ENCODE measurements at places on chromosomes 3 and 15.
A peak's percentile ranks its signal among the peaks of the same experiment; 100 is the strongest.

- DNase-seq = no peak
Measured at GRCh38 chr3:43549626-43550290, 72.1 kb downstream of the ANO10 start.

- DNase-seq = peak; percentile 54
Measured at GRCh38 chr3:130516645-130517512, at the start of gene COL6A6. Gene COL6A6, plus strand, starts transcription at chr3:130517177. Its CDS starts 43,188 bp downstream, at chr3:130560365.

DNA sequence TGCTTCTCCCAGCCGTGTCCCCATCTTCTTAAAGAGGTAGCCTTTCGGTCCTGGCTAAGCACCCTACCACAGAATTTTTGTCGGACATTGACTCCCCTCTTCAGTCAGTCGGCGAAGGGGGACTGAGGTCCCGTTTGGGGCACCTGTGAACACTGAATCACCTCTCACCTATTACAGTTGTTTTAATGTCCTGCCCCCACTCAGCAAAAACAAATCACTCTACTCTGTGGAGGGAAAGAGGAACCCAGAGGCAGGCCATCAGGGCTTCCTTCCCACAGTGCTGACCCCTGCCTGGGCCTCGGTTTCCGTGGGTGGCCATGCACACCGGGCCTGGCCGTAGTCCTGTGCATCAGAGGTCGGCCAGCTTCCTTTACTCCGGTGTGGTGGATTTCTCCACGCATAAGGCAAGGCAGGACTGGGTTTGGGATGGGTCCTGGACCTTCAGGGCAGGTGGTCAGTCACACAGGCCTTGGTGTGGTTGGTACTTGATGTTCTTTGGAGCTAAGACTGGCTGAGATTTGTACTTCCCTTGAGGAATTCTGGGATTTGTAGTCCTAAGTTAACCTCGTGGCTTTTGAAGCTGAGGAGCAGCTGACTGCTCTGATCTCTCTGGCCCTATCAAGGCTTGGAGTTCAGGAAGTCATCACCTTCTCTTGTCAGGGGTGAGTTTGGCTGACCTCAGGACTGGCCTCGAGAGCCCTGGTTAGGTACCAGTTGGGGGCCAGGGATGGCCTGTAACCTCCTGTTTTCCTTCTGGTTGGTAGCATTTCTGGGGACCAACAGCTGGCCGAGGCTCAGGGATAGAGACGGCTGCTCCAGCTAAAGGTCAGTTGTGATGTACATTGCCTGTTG lies 627 bp upstream of the FAM131A start:
- DNase-seq = no peak

GRCh38 chr15:71810256-71811035 lies at the start of gene NR2E3:
Gene NR2E3, plus strand, starts transcription at chr15:71810554. Its CDS starts 190 bp downstream, at chr15:71810744.
- no peak for DNase-seq

- no peak for DNase-seq
Measured at GRCh38 chr3:149343951-149344350, 10.5 kb upstream of the TM4SF18 start.

DNA sequence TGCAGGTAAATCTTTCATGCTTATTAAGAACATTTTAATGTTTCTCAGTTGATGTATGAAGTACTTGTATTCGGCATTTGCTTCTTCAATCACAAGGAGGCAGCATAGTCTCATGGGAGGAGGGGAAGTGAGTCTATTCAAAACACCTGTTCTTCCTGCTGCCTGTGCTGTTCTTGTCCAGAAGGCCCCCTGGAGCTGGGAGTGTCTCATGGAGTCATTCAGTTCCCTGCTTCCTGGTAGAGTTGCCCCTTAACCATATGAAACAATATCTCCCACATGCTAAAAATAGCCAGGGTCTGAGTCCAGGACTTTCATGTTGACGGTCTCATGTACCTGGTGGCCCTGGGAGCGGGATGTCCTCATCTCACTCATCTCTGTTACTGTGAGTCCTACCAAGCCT lies 15.5 kb upstream of the PPP1R2 start:
- DNase-seq = no peak

DNA sequence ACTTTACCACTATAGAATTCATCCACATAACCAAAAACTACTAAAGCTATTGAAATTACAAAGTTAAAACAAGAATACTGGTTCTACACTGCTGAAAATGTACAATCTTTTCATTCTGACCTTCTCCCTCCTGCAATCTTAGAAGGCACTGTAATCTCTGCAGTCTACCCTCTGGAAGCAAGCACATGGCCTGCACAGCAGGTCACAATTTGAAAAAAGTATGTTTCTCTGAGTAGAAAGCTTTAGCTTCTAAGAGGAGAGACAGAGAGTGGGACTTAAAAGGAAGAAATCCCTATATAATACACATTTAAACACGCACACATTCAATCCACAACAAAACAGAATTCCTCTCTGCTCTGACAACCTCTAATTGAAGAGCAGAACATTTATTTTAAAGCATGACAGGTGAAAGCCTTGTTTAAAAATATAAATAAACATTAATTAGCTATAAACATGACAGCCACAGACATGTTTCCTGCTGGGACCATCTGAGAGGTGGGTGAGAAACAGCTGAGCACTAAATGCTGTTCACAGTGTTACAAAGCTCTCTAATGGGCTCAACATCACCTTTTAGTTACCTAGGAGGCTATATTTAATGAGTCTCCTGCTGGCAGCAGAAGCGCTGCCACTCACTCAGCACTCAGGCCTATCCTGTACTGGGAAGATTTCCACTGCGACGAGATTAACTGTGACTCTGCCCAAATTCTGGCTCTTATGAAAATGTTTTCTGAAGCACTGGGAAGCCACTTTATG lies 447.4 kb downstream of the AGBL1 start:
- no peak for DNase-seq

GRCh38 chr3:52848617-52849016 lies 13.8 kb upstream of the MUSTN1 start:
- DNase-seq = no peak

DNA sequence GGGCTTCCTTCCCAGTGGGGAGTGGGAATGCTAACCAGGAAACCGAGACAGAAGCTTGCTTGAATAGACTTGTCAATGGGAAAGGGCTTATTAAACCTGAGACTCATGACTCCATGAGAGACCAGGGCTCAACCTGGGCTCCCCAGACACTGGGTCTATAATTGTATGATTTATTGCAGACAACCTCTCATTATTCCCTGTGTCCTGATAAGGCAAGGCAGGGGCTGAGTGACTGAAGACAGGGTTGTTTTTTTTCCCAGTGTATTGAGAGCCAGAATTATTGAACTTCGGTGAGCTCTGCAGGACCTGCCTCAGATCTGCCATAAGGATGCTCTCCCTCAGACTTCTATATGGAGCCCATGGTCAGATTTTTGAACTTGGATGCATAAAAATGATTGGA lies 79.5 kb upstream of the KLHL25 start:
- no peak for DNase-seq

DNA sequence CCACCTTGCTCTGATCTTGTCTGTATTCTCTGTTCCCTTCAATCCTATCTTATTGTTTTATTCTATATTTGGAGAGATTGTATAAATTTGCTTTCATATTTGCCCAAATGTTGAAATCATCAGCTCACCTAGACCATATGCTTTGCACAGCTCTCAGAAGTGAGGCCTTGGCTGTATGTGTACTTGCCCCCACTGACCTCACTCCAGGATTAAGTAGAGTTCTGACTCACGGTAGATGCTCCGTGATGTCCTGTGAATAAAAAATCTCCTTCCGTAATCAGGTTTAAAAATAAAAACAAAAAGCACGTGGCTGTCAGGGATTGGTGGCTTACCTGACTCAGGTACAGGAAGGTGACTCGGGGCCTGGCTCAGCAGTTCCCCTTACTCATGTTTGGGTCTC lies 162.2 kb downstream of the RYR3 start:
- DNase-seq = no peak

GRCh38 chr3:89306540-89306939 lies 199.1 kb downstream of the EPHA3 start:
- DNase-seq = no peak

GRCh38 chr15:89127054-89127702 lies 38.9 kb downstream of the ABHD2 start:
- no peak for DNase-seq

- DNase-seq = no peak
Measured at GRCh38 chr3:41018855-41019254, 180.4 kb upstream of the CTNNB1 start.

DNA sequence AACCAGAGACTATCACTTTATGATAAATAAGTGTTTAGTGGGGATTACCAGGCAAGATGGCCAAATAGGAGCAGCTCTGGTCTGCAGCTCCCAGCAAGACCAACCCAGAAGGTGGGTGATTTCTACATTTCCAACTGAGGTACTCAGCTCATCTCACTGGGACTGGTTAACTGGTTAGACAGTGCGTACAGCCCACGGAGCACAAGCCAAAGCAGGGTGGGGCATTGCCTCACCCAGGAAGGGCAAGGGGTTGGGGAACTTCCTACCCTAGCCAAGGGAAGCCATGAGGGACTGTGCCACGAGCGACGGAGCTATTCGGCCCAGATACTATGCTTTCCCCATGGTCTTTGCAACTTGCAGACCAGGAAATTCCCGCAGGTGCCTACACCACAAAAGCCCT lies 171.0 kb downstream of the CTNNB1 start:
- DNase-seq = no peak

DNA sequence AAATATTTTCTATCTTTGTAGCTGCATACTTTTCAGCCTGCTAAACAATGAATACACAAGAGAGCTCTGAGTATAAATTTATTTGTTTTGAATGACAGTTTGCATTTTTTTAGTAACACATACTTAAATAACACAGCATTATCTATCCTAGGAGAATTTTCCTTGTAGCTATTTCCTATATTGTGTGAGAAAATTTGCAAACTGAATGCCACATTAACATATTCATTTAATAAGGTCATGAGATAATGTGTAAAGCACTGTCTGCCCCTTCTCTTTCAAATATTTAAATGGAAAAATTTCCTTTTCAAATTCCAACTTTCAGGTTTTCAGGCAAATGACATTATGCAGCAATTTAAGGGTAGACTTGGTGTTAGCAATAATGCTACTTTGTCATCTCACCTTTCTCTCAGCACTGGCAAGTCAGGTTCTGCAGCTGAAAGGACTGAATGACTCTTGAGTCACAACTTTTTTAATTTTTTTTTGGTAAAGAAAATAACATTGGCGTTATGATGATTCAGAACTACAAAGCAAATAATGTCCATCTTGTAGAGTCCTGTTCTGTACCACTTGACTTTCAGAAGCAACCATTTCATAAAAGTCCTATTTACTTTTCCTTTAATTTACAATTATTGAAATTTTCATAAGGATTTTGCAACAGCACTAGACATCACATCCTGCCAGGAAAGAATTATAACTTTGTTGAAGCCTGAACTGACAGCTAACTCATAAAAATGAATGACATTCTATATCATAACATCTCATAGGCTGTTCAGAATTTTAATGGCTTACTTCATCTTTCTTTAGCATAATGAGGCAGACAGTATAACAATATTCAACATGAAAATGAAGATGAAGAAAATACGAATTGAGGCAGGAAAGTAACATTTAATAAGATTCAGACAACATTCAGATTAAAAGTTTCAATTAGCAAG lies 681.6 kb upstream of the SEMA6D start:
- no peak for DNase-seq

DNA sequence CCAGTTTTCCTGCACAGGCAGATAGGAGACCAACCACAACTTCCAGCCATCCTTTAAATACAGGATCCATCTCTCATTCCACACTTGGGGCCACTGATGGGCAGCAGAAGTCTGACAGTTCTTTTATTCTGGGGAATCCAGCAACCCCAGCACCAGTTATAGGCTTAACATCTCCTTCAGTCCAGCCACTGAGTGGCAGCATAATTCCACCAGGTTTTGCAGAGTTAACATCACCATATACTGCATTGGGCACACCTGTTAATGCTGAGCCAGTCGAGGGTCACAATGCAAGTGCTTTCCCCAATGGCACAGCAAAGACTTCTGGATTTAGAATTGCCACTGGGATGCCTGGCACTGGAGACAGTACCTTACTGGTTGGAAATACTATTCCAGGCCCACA lies 2.9 kb downstream of the NPAP1 start:
- DNase-seq = no peak
